NCI-H1436 treated with DMSO at 0.1 percent for 48 hours (cell line): ENCODE measurements at places on chromosomes 4 and X.

DNA sequence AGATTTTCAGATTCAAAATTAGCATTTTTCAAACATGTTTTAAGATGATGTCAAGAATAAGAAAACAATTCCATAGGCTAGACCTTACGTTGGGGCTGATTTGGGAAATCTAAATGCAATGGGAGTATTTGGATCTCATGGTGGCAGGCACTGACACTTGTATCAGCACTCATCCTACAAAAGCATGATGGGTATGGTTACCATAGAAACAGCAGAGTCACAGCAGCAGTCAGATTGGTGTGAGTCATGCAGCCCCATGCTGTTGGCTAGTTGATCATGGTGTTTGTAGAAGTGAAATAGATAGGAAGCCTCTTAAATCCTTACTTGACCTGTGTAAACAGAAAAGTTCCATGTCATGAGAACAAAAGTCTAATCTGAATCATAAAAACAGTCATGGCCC is 1637.3 kb upstream of the PABPC4L start:
- DNase-seq: no peak

- DNase-seq: no peak
These were observed 700.7 kb downstream of the PCDH18 start for GRCh38 chr4:136831553-136831952.

DNA sequence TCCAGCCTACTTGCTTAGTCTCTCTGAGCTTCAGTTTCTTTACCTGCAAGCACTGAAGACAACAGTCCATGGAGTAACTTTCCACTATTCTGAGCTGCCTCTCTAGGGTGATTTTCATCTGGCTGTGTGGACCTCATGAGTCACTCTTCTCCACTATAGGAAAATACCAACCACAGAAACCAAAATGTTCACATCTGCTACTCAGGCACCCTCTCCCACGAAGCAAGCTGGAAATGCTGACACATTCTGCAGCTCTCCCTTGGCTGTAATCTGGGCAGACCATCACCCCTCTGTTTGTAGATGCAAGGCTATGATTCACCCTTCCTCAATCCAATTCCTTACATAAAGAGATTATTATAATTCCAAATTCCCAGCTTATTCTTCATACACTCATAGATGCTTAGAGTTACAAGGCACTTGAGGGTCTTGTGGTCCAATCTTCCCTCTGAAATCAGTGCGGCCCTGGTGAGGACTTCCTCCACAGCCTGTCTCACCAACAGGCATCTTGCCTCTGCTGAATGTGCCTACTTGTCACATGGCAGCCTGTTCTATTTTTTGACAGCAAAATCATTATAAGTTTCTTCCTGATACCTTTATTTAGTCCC is 97.0 kb upstream of the LNX1 start:
- DNase-seq: no peak

GRCh38 chr4:80465238-80465637 is 129.7 kb downstream of the CFAP299 start:
- DNase-seq: no peak

DNA sequence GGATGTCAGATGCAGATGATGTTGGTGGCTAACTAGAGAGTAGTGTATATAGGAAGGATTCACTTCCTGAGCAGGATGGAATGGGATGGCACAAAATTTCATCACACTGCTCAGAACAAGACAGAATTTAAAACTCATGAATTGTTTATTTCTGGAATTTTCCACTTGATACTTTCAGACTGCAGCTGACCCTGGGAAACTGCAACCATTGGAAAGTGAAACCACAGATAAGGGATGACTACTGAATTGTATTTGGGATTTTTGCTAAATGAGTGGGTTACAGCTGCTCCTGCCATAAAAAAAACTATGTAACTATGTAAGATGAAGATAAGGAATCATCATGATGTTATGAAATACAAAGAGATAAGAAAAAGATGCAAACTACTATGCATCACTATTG is 51.4 kb downstream of the NPY5R start:
- no peak for DNase-seq

GRCh38 chrX:5957506-5957905 is 271.2 kb downstream of the NLGN4X start:
- no peak for DNase-seq
